ENCODE measurements at places on chromosomes 2 and 18.

DNA sequence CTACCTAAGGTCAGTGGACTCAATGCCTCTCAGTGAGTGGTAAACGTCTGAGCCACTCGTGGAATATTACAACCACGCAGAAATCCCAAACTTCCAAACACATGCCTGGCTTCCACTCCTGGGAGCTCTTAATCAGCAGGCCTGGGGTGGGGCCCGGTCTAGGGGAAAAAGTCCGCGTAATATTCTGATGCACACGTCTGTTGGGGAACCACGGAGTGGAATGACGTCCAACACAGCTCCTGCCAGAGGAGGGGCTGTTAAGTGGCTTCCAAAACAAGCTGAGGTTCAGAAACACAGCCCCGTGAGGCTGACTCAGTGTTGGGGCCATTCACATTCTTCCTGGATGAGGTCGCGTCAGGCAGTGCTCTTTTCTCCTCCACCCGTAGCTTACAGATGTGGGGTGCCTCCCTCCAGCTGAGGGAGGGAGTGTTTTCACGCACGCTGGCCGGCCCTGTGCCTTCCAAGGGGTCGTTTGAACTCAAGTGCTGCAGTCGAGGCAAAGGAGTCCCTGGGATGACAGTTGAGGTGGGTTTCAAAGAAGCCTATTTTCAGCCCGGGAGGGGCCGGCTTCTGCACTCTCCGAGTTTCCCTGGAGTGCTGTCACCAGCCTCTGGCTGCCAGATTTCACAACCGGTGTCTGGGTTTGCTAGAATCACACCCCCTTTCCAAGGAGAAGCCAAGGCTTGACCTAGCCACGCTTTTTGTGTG lies 73.1 kb downstream of the ACKR3 start:
- peak; percentile 85 for DNase-seq

DNA sequence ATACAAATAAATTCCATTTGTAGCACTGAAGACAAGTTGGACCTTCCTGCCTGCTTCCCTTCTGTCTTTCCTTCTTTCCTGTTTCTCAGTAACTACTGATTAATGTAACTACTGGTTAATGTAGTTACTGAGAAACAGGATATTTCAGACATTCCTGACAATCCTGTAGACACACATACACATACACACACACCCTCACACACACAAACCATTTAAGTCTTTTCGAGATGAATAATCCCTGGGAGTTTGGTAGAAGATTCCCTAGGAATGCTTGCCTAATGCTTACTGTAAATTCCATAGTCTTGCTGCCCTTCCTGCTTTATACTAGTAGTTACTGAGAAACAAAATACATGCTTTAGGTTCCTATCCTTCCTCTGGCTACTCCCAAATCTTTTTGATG lies 83.9 kb downstream of the PIK3C3 start:
- peak; percentile 71 for DNase-seq

- DNase-seq = peak; percentile 84
These were observed 3.0 kb downstream of the BUB1 start for GRCh38 chr2:110674620-110675555.

- DNase-seq = no peak
These were observed 13.4 kb upstream of the TLK1 start for GRCh38 chr2:171174075-171174474.

GRCh38 chr2:216539791-216540241 lies 41.2 kb downstream of the RPL37A start:
- peak; percentile 77 for DNase-seq

- DNase-seq = peak; percentile 17
These were observed 3.2 kb downstream of the DSEL start for GRCh38 chr18:67513280-67513679.
